ENCODE measurements at places on chromosomes 1 and 21. TPM values are rescaled to one million over a fixed set of nuclear protein-coding genes. Genes with fewer than 3 reads are reported as not detected.

- no peak for DNase-seq
Measured at GRCh38 chr1:221998781-221999180, 256.9 kb upstream of the DUSP10 start.

PRRX1 gene
- not detected for total RNA-seq

DNA sequence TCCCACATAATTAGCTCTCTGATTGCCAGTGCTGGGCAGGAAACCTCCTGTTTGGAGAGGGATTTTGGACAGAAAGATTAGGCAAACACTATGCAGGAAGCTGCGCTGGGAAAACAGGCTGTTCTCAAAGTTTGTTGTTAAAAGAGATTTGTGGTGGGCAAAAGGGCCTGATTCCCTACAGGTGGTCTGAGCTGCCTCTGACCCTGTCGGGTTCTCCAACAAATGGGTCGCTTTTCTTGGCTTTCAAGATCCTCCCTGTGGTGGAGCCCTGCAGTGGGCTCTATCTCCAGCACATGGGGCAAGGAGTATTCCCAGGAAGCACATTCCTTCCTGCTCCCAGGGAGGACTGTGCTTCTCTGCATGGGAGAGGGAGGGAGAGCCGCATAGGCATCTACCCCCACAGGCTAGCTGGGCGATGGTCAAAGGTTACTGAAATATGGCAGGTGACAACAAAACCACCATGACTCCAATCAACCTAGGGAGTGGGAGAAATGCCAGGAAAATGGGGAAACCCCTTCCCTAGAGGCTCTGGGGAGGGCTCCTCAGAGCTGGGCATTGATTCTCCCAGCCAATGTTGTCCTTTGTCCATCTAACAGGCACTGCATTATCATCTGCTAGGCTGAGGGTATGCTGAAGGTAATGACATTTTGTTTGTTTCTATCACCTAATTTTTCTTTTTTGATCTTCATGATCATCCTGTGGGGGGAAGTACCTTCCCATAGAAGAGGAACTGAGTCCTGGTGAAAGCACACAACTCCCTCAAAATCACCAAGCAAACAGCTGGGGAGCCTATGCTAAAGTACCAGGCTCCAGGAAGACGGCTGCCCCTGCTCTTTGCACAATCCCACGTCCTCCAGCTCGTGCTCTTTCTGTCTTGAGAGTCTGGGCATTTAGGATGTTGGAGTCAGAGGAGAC, 85.3 kb downstream of the PLXNA2 start:
- DNase-seq, result peak; percentile 63

- no peak for DNase-seq
Measured at GRCh38 chr1:155976062-155976912, 2.1 kb downstream of the ARHGEF2 start.

GRCh38 chr1:8155528-8156186, 129.5 kb upstream of the ERRFI1 start:
- no peak for DNase-seq

- peak; percentile 56 for DNase-seq
Measured at GRCh38 chr1:145956781-145957442, 905 bp downstream of the LIX1L start.

HES4 gene
- 32.0 TPM for total RNA-seq

CD101 gene
- total RNA-seq, result 0.97 TPM

ACOT11 gene
- total RNA-seq, result 5.4 TPM

DNA sequence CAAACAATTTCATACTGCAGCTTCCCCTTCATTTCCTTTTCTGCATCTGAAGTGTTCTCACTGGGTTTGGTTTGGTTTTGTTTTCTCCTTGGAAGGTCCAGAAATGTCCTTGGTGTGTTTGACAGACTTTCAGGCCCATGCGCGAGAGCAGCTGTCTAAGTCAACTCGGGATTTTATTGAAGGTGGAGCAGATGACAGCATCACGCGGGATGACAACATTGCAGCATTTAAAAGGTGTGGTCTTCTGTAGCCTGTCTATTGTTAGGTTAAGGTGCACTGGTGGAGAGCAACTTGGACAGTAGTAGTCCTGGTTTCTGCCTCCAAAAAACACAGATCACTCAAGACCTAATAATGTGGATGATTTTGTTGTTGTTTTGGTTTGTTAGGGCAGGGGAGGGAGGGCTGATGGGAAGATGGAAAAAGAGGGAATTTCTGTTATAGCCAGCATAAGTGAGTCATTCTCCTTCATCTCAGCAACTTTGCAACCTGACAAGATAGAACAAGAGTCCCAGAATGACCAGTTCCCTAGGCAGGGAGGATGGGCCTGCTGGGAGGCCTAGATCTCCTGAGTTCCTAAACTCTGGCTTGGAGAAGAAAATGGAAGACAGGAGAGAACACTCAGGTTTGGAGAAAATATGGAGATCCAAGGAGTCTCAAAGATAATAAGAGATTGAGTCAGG, 12.5 kb downstream of the HAO2 start:
- no peak for DNase-seq

- DNase-seq, result peak; percentile 72
Measured at GRCh38 chr21:38351961-38352521, 95.2 kb downstream of the KCNJ15 start.

- DNase-seq, result peak; percentile 10
Measured at GRCh38 chr1:110606657-110607535, 738 bp upstream of the KCNA2 start.

DNA sequence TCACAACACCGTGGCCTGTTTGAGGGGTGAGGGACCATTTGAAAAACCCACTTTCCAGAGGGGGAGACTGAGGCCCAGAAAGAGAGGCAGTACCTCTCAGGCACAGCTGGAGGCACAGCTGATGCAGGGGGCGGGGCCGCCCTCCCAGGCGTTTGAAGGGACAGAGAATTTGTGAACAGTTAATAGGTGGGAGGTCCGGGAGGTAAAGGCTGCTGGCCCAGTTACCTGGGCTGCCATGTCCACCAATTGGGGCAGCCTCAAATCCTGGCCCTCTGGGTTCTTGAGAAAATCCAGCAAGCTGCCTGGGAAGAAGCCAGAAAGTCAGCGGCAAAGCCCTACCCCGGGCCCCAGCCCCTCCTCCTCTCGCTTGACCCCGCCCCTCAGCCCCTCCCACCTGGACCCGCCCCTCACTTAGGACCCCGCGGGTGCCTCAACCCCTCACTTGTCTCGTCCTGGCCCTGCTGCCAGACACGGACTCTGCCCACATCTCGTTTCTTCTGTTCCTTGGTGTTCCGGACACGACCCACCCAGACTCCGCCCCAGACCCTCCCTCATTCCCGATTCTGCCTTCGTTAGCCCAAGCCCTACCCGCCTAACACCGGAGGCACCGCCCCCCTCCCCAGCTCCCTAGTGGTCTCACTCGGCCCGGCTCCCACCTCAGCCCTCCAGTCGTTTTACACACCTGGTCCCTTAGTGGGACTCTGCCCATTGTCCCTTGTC, 10.8 kb upstream of the AHDC1 start:
- DNase-seq, result no peak

DNA sequence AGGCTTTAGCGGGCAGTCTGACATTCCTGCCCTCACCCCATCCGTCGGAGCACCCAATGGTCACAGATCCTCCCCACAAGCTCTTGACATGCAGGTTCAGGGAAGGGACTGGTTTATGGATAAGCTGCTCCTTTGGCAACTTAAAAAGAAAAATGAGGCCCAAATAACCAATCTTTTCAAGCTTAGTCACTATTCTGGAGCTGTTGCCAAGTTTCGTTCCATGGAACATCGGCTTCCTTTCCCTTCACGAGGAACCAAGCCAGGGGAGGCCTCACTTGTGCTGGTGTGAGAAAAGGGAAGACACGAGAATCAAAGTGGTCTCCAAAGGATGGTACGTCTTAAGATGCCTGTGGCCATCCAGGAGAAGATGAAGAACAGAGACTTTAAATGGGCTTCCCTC, 46.1 kb upstream of the LPAR3 start:
- DNase-seq, result no peak

- DNase-seq, result no peak
Measured at GRCh38 chr1:11638121-11638520, 16.1 kb downstream of the FBXO2 start.

- DNase-seq, result no peak
Measured at GRCh38 chr1:202540014-202540413, 170.2 kb downstream of the SYT2 start.

CD84 gene
- not detected for total RNA-seq

YOD1 gene
- total RNA-seq, result 5.9 TPM

EYA3 gene
- 29.7 TPM for total RNA-seq

CACNA1E gene
- not detected for total RNA-seq

DNA sequence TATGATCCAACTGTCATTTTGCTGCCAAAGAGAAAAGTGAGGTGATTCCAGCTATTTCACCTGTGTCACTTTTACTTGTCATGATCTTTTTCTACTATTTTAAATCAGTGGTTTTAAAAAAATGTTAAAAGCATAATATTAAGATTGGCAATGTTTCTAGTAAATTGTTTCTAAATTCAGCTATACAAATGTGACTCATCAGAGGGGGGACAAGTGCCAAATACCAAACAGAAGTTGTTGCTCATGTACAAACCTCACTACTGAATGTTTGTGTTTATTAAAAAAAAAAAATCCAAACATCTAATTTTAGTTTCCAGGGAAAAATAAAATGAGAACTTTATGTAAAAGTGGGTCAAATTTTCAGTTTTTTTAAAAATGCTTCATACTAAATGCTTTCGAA, 346.2 kb upstream of the SNX7 start:
- DNase-seq, result peak; percentile 82

GRCh38 chr1:20589331-20590278, 708 bp downstream of the CDA start:
- DNase-seq, result peak; percentile 88

TIE1 gene
- 562 TPM for total RNA-seq

DNA sequence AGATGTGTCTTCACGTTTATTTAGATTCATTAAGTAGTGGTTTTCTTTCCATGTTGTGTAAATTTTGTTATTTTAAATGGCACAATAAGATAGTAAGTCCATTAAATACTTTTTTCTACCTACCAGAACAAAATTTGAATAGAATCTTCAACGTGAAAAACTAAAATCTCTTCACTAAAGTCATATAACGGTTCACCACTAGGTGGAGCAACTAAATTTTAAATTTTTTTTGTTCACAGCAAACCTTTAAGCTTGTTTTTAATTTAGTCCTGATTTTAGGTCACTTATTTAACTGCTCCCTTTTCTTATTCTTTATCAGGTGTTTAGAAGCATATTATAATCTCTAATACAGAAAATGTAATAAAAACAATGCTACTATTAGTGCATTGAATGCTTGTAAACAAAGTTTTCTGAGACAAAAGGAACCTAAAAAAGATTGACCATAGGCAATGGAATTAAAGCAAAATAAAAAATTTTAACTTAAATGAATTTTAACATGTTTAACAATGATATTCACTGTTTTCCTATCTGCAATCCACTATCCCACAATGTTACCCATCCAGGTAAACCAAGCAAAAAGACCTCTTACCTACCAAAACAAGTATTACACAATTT, 28.3 kb upstream of the PKN2 start:
- peak; percentile 56 for DNase-seq

DNA sequence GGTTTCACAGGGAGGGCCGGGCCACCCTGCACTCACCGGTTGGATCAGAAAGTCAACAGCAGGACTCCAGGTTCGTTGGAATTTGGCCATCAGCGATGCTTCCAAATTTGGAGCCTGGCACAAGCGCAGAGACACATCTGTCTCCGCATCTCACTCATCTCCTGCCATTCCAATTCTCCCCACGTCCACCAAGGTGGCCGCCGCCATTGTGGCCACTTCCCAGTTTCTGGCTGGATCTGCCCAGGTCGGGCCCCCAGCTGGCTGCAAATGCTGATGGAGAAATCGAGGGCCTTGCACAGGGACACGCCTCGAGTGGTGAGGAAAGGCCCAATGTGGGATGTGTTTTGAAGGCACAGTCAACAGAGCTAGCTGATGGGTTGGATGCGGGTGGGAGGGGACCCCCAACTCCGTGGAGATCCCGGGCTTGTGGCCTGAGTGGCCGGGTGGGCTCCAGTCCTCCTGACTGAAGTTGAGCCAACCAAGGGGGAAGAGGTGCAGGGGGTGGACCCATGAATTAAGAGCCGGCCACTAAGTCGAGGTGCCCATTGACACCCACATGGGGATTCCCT, 102.7 kb downstream of the CRYAA start:
- no peak for DNase-seq

DNA sequence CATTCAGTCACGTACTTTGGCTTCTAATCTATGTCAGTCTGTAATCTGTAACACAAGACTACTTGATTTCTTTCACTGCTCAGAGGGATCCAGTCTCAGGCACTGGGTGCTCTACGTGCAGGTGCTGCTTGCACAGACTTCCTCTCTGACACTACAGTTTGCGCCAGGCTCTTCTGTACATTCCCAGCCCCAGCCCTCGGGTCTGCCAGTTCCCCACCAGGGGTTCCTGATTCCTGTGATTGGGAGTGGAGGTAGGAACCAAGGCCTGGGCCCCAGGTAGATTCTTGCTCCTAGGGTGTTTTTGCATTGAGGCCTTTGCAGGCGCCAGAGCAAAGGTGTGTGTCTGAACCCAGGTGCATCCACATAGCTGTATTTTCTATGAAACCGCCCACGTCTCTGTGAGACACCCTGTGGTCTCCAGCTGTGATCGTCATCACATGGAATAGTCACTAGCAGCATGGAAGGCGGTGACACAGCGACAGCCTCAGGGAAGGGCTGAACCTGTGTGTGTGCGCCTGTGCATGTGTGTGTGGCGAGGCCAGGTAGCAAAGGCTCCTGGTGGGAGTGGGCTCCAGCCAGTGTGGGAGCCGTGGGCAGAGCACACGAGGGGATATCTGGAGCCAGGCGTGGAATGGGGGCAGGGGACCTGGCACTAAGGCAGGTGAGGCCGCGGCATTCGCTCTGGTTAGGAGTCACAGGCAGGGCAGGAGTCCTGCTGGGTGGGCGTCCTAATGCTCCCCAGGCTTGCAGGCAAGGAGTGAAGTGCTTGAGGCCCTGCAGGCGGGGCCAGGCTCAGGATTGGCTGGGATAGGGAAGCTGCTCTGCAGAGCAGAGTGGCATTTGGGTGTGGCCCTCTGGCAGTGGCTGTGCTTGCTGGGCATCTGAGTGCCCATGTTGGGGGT, 5.2 kb downstream of the GJC2 start:
- DNase-seq, result no peak

CCDC181 gene
- total RNA-seq, result 0.78 TPM

FAM229A gene
- 11.6 TPM for total RNA-seq

GRCh38 chr1:7469255-7469938, 301.7 kb upstream of the VAMP3 start:
- no peak for DNase-seq

- peak; percentile 68 for DNase-seq
Measured at GRCh38 chr1:9066945-9067807, 2.3 kb downstream of the SLC2A5 start.

GRCh38 chr1:91805311-91805801, 80.6 kb downstream of the TGFBR3 start:
- no peak for DNase-seq

Measured in endothelial cell of umbilical vein (primary cell).